ENCODE measurements at places on chromosomes 7 and 10. TPM values are rescaled to one million over a fixed set of nuclear protein-coding genes. Genes with fewer than 3 reads are reported as not detected.
A peak's percentile ranks its signal among the peaks of the same experiment; 100 is the strongest.

- DNase-seq, result no peak
Observed at GRCh38 chr10:58651742-58652141, 139.1 kb downstream of the BICC1 start.

GRCh38 chr10:102644066-102644645 is at the start of gene TRIM8:
TRIM8 (plus strand) TSS chr10:102644479; CDS start chr10:102644618, 139 bp downstream.
- no peak for DNase-seq

GRCh38 chr10:121036431-121036830 is 185.3 kb downstream of the WDR11 start:
- peak; percentile 56 for DNase-seq

- no peak for DNase-seq
Observed at GRCh38 chr10:34351161-34351560, 463.9 kb downstream of the PARD3 start.

DNA sequence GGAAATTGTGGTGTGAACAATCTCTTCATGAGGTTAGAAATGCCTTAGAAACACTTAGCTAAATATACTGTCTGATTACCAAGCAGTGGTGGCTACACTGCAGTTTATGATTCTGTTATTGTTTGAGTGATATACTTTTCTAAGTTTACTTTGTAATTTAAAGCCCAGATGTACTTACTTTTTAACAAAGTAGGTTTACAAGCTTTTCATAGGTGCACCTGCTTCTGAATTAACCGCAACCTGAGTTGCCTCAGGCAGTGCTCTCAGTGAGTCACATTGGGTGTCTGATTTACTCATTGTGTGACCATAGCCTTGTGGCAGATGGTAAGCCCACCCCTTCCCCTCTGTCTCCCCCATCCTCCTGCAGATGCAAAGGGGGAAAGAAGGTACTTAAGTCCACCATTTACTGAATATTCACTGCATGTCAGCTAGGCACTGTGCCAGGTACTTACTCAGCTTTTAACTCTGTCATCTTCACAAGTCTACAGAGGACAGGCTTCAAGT is 9.0 kb downstream of the MTURN start:
- DNase-seq, result no peak

The UPK3BL2 gene
- polyA plus RNA-seq, result 56.9 TPM

DNA sequence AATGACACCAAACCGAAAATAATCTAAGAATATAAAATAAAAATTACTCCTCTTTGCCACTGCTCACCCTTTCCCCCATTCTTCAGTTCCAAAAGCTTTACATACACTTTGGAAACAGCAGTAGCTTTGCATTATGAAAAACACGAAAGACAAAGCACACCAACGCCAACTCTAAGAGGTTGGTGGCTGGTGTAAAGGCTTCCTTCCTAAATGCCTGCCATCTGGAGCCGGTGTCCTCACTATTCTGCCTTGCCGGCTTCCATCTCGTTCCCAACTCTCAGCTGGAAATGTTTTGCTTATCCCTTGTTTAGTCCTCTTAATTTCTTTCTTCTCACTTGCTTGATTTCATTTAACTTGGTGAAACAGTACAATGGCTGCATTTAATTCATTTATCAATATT is 281.1 kb upstream of the LRRN3 start:
- no peak for DNase-seq

The SPAM1 gene
- polyA plus RNA-seq, result not detected

DNA sequence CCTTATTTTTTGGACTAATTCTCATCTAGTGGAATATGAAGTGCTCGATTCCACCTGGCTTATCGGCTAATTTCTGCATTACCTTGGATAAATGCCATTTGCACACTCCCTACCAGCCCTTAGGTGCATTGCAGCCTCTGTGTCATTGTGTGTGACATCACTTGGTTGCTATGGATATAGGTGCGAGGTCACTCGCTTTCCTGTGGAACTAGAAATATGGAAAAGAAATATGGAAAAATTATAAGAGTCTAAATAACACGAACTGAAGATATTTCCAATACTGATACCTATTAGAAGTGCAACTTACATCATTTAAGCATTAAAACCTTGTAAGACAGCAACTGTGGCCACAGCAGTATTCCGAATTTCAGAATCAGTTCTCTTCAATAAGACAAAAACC is 2.0 kb downstream of the YWHAG start:
- no peak for DNase-seq

Data from muscle of arm (tissue), 14 donors.